Activated T-cell treated with anti-CD3 and anti-CD28 coated beads for 4 hours (primary cell): ENCODE measurements at places on chromosomes 12 and 14.

GRCh38 chr12:3726456-3726855, 26.5 kb downstream of the CRACR2A start:
- DNase-seq, result no peak

GRCh38 chr12:90790747-90791146, 164.2 kb downstream of the CCER1 start:
- no peak for DNase-seq

- DNase-seq, result no peak
Observed at GRCh38 chr12:63397807-63398206, 246.8 kb upstream of the AVPR1A start.

- no peak for DNase-seq
Observed at GRCh38 chr14:100554082-100554677, 33.0 kb downstream of the BEGAIN start.

GRCh38 chr14:59292921-59293534, 104.6 kb downstream of the DAAM1 start:
- no peak for DNase-seq

- no peak for DNase-seq
Observed at GRCh38 chr12:62834406-62834805, 100.5 kb downstream of the PPM1H start.
